ENCODE measurements at places on chromosomes 4 and X. TPM values are rescaled to one million over a fixed set of nuclear protein-coding genes. Genes with fewer than 3 reads are reported as not detected.
A peak's percentile ranks its signal among the peaks of the same experiment; 100 is the strongest.

Gene MBNL3
- 10.4 TPM for total RNA-seq

Gene SUPT20HL1
- total RNA-seq, result not detected

Gene MEPE
- total RNA-seq, result not detected

Gene VSIG1
- 0.56 TPM for total RNA-seq

GRCh38 chr4:47837094-47837907 is 566 bp downstream of the CORIN start:
- DNase-seq, result peak; percentile 59

DNA sequence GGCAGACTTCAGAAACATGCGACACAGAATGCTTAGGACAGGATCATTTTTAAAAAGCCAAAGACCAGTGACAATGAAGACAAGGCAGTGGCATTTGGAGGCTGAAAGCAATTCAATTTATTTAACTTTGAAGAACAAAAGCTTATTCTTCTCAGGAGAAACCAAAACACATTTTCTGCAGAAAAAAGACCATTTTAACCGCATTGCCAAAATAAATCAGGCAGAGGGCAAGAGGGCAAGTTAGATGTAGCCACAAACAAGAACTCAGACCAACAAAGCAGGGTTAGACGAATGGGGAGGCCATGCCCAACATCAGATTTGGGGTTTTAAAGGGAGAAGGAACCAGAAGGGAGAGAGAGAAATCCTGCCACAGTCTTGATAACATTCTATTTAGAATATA is 58.9 kb downstream of the RELL1 start:
- DNase-seq, result no peak

- DNase-seq, result peak; percentile 67
Observed at GRCh38 chrX:34656842-34657725, at the start of gene TMEM47. Gene TMEM47, minus strand, starts transcription at chrX:34657285. Its CDS starts 256 bp downstream, at chrX:34657029.

GRCh38 chr4:8268211-8268610 is 1.3 kb upstream of the HTRA3 start:
- DNase-seq, result no peak

All from endothelial cell (in vitro differentiated cells).